T-cell (primary cell): ENCODE measurements at places on chromosomes 6 and 20. TPM values are rescaled to one million over a fixed set of nuclear protein-coding genes. Genes with fewer than 3 reads are reported as not detected.

DNA sequence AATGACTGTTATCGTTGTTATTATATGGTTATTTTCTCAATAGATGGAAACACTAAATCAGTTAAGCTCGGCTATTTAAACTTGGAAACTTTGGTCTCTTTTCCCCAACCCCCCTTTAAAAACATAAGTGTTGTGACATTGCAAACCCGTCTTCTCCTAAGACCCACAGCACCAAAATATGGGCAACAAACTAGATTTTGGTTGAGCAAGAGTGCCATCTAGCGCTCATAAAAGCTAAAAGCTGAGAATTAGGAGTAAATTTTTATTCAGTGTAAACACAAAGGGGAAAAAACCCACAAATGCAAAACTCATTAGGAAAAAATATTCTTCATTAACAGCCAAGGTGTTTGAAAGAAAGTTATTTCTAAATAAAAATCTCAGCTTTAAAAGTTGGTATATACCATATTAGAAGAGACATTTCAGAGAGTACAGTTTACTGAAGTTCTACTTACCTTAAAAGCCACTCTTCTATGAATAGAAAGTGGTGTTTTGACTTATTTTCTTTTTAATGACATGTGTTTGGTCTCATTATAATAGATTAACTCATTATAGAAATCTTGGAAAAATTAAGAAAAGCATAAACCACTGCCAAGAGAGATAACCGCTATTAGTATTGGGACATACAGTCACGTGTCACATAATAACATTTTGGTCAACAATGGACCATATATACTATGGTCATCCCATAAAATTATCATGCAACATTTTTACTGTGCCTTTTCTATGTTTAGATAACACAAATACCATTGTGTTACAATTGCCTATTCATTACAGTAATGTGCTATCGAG lies 21.1 kb downstream of the SESN1 start:
- peak; percentile 61 for DNase-seq
- no peak overlapping the region for H3K4me3 ChIP-seq
- H3K4me1 ChIP-seq, result peaks cover 9% of the 10 kb centered on the region
- no peaks in the 10 kb centered on the region for H3K27me3 ChIP-seq
- no peak overlapping the region for H3K27ac ChIP-seq

CST5 gene
- total RNA-seq, result not detected

DNA sequence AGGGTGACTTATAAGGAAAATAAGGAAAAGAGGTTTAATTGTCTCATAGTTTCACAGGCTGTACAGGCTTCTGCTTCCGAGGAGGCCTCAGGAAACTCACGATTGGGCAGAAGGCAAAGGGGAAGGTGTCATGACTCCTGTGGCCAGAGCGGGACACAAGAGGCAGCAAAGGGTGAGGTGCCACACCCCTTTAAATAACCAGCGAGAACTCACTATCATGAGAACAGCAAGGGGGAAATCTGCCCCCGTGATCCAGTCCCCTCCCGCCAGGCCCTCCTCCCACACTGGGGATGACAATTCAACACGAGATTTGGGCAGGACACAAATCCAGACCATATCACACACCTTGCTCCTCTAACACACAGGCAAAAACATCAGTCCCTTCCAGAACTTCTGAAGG lies 254.0 kb downstream of the DLL1 start:
- H3K4me3 ChIP-seq, result no peak overlapping the region
- H3K27ac ChIP-seq, result no peak overlapping the region
- DNase-seq, result no peak
- peaks cover 14% of the 10 kb centered on the region for H3K27me3 ChIP-seq

PRRT1 gene
- 2.3 TPM for total RNA-seq

HLA-DPB1 gene
- 78.9 TPM for total RNA-seq

GRCh38 chr20:51651921-51652549 lies 109.5 kb upstream of the NFATC2 start:
- H3K36me3 ChIP-seq, result no peaks in the 10 kb centered on the region
- H3K4me3 ChIP-seq, result no peak overlapping the region
- H3K27me3 ChIP-seq, result peaks cover 4% of the 10 kb centered on the region
- DNase-seq, result no peak
- H3K4me1 ChIP-seq, result peaks cover 2% of the 10 kb centered on the region

GRCh38 chr20:33897313-33897912 lies 86.3 kb downstream of the CHMP4B start:
- H3K36me3 ChIP-seq, result no peaks in the 10 kb centered on the region
- H3K27ac ChIP-seq, result no peak overlapping the region
- H3K27me3 ChIP-seq, result peaks cover 18% of the 10 kb centered on the region

DNA sequence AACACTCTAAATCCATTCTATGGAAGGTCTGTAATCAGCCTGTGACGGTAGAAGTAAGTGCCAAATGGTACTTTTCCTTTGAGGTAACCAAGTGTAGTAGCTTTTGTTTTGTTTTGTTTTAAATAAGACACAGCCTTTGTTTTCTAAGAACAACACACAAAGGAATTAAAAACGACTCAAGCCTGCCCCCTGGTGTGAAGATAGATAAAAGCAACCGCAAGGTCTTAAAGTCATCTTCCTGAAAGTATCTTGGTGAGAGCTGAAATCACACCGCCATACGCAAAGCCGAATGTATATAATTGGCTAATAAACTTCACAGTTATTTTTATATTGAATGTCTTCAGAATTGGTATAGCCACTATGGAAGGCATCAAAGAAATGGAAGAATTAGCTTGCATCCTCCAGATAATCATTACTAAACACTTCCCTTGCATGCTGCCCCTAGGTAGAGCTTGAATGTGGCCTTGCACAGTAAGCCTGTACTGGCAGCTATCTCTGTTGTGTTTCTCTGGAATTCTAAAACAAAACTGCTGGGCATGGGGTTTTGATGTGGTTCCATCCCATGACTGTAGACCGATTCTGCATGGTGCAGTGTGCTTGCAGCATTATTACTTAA lies 95.6 kb downstream of the LAMP5 start:
- DNase-seq, result no peak
- no peaks in the 10 kb centered on the region for H3K27me3 ChIP-seq
- H3K4me3 ChIP-seq, result no peak overlapping the region

- H3K27me3 ChIP-seq, result no peaks in the 10 kb centered on the region
- no peaks in the 10 kb centered on the region for H3K4me1 ChIP-seq
- no peak overlapping the region for H3K27ac ChIP-seq
- DNase-seq, result no peak
- H3K4me3 ChIP-seq, result no peak overlapping the region
Observed at GRCh38 chr6:165229216-165229615, 80.2 kb downstream of the C6orf118 start.

FOXC1 gene
- not detected for total RNA-seq

DNA sequence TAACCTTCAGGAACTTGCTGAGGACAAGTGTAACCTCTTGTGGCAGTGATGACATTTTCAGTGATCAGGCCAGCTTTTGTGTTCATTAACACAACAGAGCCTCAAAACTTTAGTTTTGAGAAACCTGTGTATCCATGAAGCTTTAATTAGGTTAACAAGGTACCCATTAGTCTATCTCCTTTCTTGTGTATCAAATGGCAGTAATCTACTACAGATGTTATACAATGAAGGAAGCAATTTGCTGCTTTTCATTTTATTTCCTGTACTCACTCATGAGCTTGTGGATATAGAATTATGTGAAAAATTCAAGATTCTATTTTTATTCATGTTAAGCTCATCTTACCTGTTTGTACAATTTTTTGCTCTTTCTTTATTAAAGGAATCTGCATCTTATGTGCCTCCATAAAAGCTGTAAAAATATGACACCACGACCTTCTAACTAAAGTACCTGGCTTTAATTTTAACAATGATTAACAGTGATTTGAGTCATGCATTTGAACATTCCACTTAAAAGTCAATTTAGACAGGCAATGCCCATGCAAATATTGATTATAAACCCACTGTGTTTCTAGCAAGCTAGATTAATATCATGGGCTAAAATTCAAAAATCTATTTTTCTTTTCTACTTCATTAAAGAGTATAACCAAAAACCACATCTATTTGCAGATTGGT lies 897.3 kb downstream of the KIF16B start:
- DNase-seq, result no peak
- H3K27ac ChIP-seq, result no peak overlapping the region
- no peaks in the 10 kb centered on the region for H3K36me3 ChIP-seq
- H3K27me3 ChIP-seq, result peaks cover 2% of the 10 kb centered on the region

KCNS1 gene
- not detected for total RNA-seq

EBF4 gene
- total RNA-seq, result 5.5 TPM

DNA sequence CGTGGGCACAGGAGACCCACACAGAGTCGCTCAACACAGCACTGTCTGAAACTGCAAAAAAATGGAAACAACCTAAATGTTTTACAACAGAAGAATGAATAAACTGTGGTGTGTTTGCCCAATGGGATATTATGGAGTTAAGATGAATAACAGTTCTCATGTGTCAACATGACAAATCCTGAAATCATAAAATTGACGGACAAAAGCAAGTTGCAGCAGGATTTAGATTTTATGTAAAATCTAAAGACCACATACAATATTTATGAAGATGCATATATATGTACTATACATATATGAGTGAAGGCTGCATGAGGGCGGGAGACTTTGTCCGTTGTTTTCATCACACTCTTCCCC lies 79.7 kb downstream of the GRM4 start:
- H3K27me3 ChIP-seq, result no peaks in the 10 kb centered on the region
- H3K4me1 ChIP-seq, result no peaks in the 10 kb centered on the region

PTCHD4 gene
- not detected for total RNA-seq

TRIM31 gene
- 0.44 TPM for total RNA-seq

SLA2 gene
- total RNA-seq, result 38.0 TPM

LAMA5 gene
- total RNA-seq, result 0.48 TPM

DNA sequence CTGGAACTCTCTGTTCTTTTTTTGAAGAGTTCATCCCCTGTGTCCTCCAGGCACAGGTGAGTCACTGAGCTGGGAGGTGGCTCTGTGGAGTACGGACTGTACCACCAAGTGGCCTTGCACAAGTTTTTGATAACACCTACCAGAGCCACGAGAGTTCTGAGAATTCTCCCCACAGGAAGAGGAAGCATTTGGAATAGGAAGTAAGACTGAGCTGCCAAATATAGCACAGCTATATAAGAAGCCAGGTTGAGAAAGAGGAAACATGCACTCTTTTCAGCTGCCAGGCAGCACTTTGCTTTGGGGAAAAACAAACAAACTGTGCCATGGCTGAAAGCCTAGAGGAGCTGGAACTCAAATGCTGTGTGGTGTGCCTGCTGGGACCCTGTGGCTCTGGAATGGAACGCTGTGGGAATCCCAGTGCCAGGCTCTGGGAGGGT lies 70.8 kb upstream of the RIPOR2 start:
- H3K4me1 ChIP-seq, result peaks cover 61% of the 10 kb centered on the region
- no peaks in the 10 kb centered on the region for H3K27me3 ChIP-seq
- H3K4me3 ChIP-seq, result no peak overlapping the region

DNA sequence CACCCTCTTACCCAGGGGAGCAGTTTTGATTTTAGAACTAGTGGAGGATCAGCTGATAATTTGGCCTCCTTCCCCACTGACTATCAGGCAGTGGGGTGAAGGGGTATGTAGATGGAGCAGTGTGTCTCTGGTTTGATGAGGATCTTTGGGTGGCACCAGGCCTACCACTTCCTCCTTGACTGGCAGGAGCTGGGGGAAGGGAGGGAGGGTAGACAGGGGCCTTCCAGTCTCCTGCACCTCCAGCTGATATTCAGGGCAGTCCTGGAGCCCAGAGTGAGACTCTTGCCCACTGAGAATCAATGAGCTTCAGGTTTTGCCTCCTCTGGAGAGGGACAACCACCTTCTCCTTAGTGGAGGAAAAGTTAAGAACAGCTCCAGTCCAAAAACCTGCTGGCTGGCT lies 3.2 kb downstream of the DEF6 start:
- H3K27me3 ChIP-seq, result no peaks in the 10 kb centered on the region
- H3K27ac ChIP-seq, result peak overlapping the region; percentile 93
- DNase-seq, result peak; percentile 56
- peaks cover 49% of the 10 kb centered on the region for H3K4me1 ChIP-seq

GRCh38 chr6:132763269-132763668 lies 5.6 kb upstream of the VNN2 start:
- H3K27ac ChIP-seq, result peak overlapping the region; percentile 44
- H3K4me3 ChIP-seq, result peak overlapping the region; percentile 3
- H3K27me3 ChIP-seq, result no peaks in the 10 kb centered on the region

GRCh38 chr6:162651505-162651904 lies 76.1 kb downstream of the PRKN start:
- no peaks in the 10 kb centered on the region for H3K27me3 ChIP-seq
- no peaks in the 10 kb centered on the region for H3K36me3 ChIP-seq
- H3K4me1 ChIP-seq, result no peaks in the 10 kb centered on the region

SLC13A3 gene
- total RNA-seq, result 0.36 TPM

GRCh38 chr6:21554286-21554685 lies 39.3 kb upstream of the SOX4 start:
- DNase-seq, result no peak
- no peaks in the 10 kb centered on the region for H3K4me1 ChIP-seq
- no peaks in the 10 kb centered on the region for H3K36me3 ChIP-seq
- H3K4me3 ChIP-seq, result no peak overlapping the region
- no peaks in the 10 kb centered on the region for H3K27me3 ChIP-seq
- H3K27ac ChIP-seq, result no peak overlapping the region

GRCh38 chr6:170273681-170274080 lies 17.2 kb downstream of the DLL1 start:
- DNase-seq, result no peak
- H3K27ac ChIP-seq, result no peak overlapping the region
- H3K36me3 ChIP-seq, result no peaks in the 10 kb centered on the region
- no peaks in the 10 kb centered on the region for H3K27me3 ChIP-seq
- peaks cover 15% of the 10 kb centered on the region for H3K4me1 ChIP-seq

GRCh38 chr6:14000901-14001300 lies 76.1 kb downstream of the RNF182 start:
- no peak for DNase-seq
- H3K4me1 ChIP-seq, result no peaks in the 10 kb centered on the region
- peaks cover 3% of the 10 kb centered on the region for H3K27me3 ChIP-seq
- no peaks in the 10 kb centered on the region for H3K36me3 ChIP-seq
- H3K4me3 ChIP-seq, result no peak overlapping the region

DNA sequence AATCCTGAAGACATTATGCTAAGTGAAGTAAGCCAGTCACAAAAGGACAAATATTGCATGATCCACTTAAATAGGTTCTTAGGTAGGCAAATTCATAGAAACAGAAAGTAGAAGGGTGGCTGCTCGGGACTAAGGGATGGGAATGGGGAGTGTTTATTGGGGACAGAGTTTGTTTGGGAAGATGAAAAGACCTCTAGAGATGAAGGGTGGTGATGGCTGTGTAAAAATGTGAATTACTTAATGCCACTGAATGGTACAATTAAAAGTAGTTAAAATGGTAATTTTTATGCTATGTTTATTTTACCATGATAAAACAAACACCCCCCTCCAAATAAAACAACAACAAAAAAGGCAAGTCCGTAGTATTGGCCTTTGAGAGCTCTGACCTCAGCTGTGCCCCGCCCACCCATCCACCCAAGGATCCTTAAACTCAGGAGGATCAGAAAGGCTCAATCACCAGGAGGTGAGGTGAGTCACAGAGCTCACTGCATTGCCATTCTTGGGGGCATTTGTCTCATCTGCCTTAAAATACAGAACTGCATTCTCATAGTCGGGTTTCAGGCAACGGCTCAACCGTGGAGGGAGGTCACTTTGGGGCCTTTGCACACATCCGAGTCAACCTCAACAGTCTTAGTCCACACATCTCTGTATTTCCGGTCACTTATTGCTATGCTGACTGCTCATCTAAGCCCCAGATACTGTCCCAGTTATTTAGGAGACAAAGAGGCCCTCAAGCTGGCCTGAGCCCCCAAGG lies 96.7 kb downstream of the SLC22A23 start:
- no peak overlapping the region for H3K4me3 ChIP-seq
- no peaks in the 10 kb centered on the region for H3K27me3 ChIP-seq
- DNase-seq, result no peak
- H3K27ac ChIP-seq, result no peak overlapping the region
- peaks cover 3% of the 10 kb centered on the region for H3K36me3 ChIP-seq

DSP gene
- not detected for total RNA-seq

GRCh38 chr6:106475284-106475683 lies 114.8 kb downstream of the CRYBG1 start:
- H3K27me3 ChIP-seq, result no peaks in the 10 kb centered on the region
- H3K36me3 ChIP-seq, result no peaks in the 10 kb centered on the region
- no peak overlapping the region for H3K4me3 ChIP-seq
- no peak overlapping the region for H3K27ac ChIP-seq
- H3K4me1 ChIP-seq, result no peaks in the 10 kb centered on the region
